ENCODE measurements at places on chromosomes 5 and 9.

GRCh38 chr9:127809002-127809539, 6.4 kb downstream of the FPGS start:
- H3K4me1 ChIP-seq = no peaks in the 10 kb centered on the region
- DNase-seq = no peak
- no peaks in the 10 kb centered on the region for H3K27me3 ChIP-seq
- no peak overlapping the region for H3K27ac ChIP-seq

DNA sequence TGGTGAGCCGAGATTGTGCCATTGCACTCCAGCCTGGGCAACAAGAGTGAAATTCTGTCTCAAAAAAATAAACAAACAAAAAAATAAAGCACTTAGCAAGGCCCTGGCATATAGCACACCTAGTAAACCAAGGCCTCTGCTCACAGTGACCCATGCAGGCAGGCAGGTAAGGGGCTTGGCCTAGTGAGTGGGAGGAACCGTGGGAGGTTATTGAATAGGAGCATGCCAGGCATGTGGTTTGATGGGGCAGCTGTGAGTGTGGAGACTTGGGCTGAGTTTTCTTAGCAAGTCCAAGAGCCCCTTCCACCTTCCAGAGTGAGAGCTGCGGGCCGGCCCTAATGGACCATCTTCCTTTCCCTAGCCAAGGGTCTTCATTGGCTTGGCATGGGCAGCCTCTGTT, 4.5 kb upstream of the NDST1 start:
- no peak for DNase-seq
- H3K27me3 ChIP-seq = peaks cover 5% of the 10 kb centered on the region
- no peaks in the 10 kb centered on the region for H3K4me1 ChIP-seq
- H3K4me3 ChIP-seq = no peak overlapping the region
- H3K36me3 ChIP-seq = no peaks in the 10 kb centered on the region

DNA sequence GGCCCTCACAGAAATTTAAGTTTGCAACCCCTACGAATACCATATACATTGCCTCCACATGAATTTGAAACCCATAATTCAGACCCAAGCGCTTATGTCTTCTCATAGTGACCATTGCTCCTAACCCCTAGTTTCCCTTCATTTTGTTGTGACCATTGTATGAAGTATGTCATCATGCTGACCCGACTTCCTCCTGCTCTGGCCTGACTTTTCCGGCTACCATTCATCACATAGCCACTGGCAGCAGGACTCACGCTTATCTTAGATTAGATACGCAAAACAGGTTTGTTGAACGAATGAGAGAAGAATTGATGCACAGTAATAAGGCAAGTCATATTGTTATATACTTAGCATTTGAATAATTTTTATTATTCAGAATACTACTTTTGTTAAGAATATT, 345.4 kb downstream of the FBXL17 start:
- no peak overlapping the region for H3K27ac ChIP-seq
- no peak overlapping the region for H3K4me3 ChIP-seq
- no peaks in the 10 kb centered on the region for H3K27me3 ChIP-seq
- no peaks in the 10 kb centered on the region for H3K36me3 ChIP-seq
- H3K4me1 ChIP-seq = no peaks in the 10 kb centered on the region

- H3K36me3 ChIP-seq = no peaks in the 10 kb centered on the region
- no peak overlapping the region for H3K27ac ChIP-seq
- no peaks in the 10 kb centered on the region for H3K27me3 ChIP-seq
- no peak overlapping the region for H3K4me3 ChIP-seq
- no peaks in the 10 kb centered on the region for H3K4me1 ChIP-seq
- no peak for DNase-seq
Observed at GRCh38 chr5:122183098-122183787, 53.9 kb downstream of the ZNF474 start.

DNA sequence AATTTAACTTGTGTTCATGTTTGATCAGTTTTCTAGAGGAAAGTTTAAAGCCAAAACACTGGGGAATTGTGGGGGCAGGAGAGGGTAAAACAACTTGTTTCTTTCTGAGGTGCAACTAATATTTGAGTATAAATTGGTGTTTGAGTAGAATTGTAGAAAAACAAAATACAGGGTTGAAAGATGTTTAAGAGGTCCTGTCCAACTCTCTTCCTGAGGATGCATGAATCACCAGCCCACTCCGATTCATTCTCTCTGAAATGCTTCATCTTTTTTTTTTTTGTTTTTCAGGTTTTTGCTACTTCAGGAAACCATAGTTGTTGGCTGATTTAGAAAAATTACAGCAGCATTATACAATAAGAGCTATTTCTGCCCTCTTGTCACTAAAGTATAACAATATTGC, 42.4 kb upstream of the TMC1 start:
- no peaks in the 10 kb centered on the region for H3K27me3 ChIP-seq
- no peak overlapping the region for H3K4me3 ChIP-seq
- H3K27ac ChIP-seq = no peak overlapping the region
- no peak for DNase-seq
- peaks cover 3% of the 10 kb centered on the region for H3K4me1 ChIP-seq

DNA sequence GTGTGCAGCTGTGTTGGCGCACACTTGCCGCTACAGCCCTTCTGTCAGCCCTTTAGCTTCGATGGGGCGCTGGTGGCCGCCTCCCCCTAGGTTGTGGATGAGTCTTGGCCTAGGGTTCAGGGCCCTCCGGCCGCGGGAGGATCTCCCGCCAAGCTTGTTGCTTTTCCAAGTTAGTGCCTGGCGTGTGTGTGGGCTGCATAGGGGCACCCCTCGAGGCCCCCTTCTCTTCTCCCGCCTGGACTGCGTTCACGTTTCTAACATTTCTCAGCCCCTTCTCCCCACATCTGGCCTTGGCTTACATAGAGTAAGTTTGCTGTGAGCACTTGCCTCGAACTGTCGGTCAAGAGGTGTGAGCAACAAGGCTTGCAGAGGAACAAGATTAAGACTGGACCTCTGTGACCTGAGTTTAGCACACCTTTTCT, 413 bp upstream of the OXCT1 start:
- no peak for DNase-seq
- H3K4me3 ChIP-seq = peak overlapping the region; percentile 93
- H3K27me3 ChIP-seq = no peaks in the 10 kb centered on the region
- H3K4me1 ChIP-seq = peaks cover 11% of the 10 kb centered on the region
- H3K36me3 ChIP-seq = no peaks in the 10 kb centered on the region

DNA sequence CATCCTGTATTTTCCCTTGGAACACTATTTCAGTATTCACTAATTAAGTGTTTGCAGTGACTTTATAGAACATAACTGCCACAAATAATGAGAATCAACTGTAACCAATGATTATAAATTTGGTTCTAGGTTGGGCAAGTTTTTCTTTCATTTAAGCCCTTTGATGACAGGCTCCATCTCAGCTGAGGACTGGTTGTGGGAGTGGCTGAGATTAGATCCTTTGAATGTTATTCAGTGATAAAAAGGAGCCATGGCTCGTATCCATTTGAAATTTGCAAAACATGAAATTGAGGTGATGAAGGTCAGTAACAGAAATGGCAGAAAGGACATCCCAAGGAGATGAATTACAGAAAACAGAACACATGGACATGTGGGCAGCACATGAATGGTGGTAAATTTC, 138.1 kb upstream of the PCA3 start:
- no peak overlapping the region for H3K27ac ChIP-seq
- no peaks in the 10 kb centered on the region for H3K36me3 ChIP-seq
- DNase-seq = no peak
- H3K27me3 ChIP-seq = no peaks in the 10 kb centered on the region
- H3K4me3 ChIP-seq = no peak overlapping the region

DNA sequence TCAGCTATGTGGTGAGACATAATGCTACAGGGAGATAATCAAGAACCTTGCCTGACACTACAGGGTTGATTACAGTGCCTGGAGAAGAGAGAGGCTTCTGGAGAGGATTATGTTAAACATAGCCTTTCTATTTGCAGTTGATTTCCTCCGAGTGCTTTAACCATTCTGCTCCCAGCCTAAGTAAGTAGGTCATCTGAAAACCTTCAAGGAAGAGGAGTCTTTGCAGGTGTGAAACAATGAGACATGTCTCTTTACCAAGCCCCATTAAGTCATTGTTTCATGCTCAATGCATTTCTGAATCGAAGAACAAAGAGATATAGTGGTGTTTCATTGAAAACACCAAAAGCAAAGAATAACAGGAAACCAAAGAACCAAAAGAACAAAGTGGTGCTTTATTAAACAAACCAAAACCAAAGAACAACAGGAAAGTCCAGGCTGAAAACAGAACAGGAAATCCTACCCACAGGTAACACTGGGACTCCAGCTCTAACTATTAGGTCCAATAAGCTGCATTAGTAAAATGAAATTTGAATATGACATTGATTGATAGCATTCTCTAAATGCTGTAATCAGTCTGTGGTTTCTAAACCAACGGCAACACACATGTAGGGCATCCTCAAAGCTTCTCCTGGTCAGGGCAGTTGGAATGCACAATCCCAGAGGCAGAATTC, 113.3 kb upstream of the SPATA31D4 start:
- no peak for DNase-seq
- no peak overlapping the region for H3K4me3 ChIP-seq
- H3K27me3 ChIP-seq = no peaks in the 10 kb centered on the region
- no peak overlapping the region for H3K27ac ChIP-seq
- peaks cover 8% of the 10 kb centered on the region for H3K4me1 ChIP-seq

DNA sequence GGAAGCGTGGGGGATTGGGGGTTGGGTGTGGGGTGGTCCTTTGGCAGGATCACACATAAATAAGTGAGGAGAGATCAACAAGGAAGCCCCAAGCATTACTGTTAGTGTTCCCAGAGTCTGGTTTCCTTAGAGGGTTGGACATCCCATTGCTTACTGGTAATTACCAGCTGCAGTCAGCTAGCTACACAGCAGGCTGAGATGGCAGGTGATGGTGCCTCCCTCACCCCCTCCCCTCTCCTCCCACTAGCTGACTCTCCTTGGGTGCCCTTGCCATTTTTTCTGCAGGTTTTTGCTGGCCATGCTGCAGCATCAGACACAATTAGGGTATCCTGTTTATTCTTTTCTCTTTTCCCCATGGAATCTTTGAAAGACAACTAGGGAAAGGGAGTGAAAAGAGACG, 107.5 kb upstream of the TLR4 start:
- no peaks in the 10 kb centered on the region for H3K27me3 ChIP-seq
- H3K27ac ChIP-seq = no peak overlapping the region
- H3K4me3 ChIP-seq = no peak overlapping the region
- no peaks in the 10 kb centered on the region for H3K4me1 ChIP-seq

DNA sequence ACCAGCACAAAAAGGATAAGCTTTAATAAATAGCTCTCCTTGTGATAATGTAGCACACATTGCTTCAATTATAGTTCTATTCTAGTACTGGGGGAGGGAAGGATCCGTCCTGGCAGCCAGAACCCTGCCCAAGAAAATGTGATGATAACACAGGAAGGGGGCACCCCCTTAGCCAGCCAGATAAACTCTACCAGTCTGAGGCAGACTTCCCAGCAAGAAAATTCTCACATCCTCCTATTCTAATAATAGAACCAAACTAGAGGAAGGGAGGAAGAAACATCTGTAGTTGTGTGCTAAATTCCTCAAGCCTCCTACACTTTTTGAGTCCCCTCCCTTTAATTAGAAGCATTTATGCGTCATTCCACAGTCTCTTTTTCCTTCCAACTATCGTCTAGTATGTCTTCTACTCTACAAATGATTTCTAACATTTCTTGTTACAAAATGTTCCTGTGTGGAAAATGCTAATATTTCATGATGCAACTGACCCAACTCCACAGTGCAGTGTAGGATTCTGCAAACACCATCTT, 261.0 kb downstream of the SEMA5A start:
- H3K36me3 ChIP-seq = no peaks in the 10 kb centered on the region
- H3K4me1 ChIP-seq = no peaks in the 10 kb centered on the region
- DNase-seq = no peak
- no peak overlapping the region for H3K4me3 ChIP-seq

- no peak within 1 kb of the TSS for H3K4me3 ChIP-seq
- H3K27ac ChIP-seq = no peak within 1 kb of the TSS
- no peaks in the 10 kb centered on the region for H3K36me3 ChIP-seq
- H3K27me3 ChIP-seq = no peaks in the 10 kb centered on the region
- peaks cover 6% of the 10 kb centered on the region for H3K4me1 ChIP-seq
- no peak for DNase-seq
Observed at GRCh38 chr5:179680780-179681401, at the start of gene CBY3. Gene CBY3 (minus strand): TSS chr5:179681034. CDS start chr5:179680918, 116 bp downstream.
